ENCODE measurements at places on chromosomes 16 and 17. TPM values are rescaled to one million over a fixed set of nuclear protein-coding genes. Genes with fewer than 3 reads are reported as not detected.

- no peaks in the 10 kb centered on the region for H3K27me3 ChIP-seq
- no peak for DNase-seq
- H3K36me3 ChIP-seq, result no peaks in the 10 kb centered on the region
- H3K4me3 ChIP-seq, result no peak overlapping the region
These were observed 60.9 kb downstream of the MRTFB start for GRCh38 chr16:14131774-14132695.

Gene COX6A2
- total RNA-seq, result not detected

DNA sequence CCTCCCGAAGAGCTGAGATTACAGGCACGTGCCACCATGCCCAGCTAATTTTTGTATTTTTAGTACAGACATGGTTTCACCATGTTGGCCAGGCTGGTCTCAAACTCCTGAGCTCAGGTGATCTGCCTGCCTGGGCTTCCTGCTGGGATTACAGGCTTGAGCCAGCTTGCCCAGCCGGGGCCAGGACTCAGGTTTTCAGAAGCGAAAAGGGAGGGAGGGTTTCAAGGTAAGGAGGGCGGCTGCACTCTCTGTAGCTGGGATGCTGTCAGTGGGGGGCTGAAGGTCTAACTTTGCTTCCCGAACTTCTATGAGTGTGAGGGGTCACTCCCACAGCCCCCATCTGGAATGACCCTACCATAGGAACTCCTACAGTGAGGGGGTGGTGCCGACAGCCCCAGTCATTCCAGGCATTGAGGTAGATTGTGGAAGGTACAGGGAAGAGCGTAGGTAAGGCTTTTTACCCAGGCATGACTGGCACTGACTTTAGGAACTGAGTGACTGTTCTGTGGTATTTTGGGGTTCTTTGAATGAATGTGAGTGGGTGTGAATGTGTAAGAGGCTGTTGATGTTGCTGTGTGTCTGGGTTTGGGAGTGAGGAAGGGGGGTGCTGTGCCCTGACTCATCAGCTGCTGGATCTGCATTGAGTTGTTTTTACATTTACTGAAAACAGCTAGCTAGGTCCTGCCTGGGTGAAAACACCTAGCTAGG lies 3.8 kb upstream of the C1QL1 start:
- DNase-seq, result no peak
- H3K4me3 ChIP-seq, result no peak overlapping the region
- no peaks in the 10 kb centered on the region for H3K27me3 ChIP-seq
- H3K27ac ChIP-seq, result no peak overlapping the region
- H3K36me3 ChIP-seq, result no peaks in the 10 kb centered on the region
- H3K4me1 ChIP-seq, result peaks cover 12% of the 10 kb centered on the region

Gene CLDN9
- 0.37 TPM for total RNA-seq

Gene CLEC19A
- not detected for total RNA-seq

Gene PRAC2
- 3.2 TPM for total RNA-seq

GRCh38 chr16:79593074-79593531 lies 7.4 kb downstream of the MAF start:
- H3K36me3 ChIP-seq, result no peaks in the 10 kb centered on the region
- peaks cover 18% of the 10 kb centered on the region for H3K4me1 ChIP-seq
- H3K27me3 ChIP-seq, result no peaks in the 10 kb centered on the region
- no peak overlapping the region for H3K4me3 ChIP-seq

Gene ABAT
- total RNA-seq, result 108 TPM

- H3K4me1 ChIP-seq, result no peaks in the 10 kb centered on the region
- no peak overlapping the region for H3K4me3 ChIP-seq
- no peaks in the 10 kb centered on the region for H3K27me3 ChIP-seq
- no peak overlapping the region for H3K27ac ChIP-seq
- DNase-seq, result no peak
- no peaks in the 10 kb centered on the region for H3K36me3 ChIP-seq
These were observed 67.5 kb downstream of the MARF1 start for GRCh38 chr16:15575293-15576049.

GRCh38 chr17:10616502-10617119 lies 40.5 kb downstream of the MYH3 start:
- DNase-seq, result peak; percentile 93
- H3K27ac ChIP-seq, result no peak overlapping the region
- no peaks in the 10 kb centered on the region for H3K36me3 ChIP-seq
- H3K27me3 ChIP-seq, result no peaks in the 10 kb centered on the region

DNA sequence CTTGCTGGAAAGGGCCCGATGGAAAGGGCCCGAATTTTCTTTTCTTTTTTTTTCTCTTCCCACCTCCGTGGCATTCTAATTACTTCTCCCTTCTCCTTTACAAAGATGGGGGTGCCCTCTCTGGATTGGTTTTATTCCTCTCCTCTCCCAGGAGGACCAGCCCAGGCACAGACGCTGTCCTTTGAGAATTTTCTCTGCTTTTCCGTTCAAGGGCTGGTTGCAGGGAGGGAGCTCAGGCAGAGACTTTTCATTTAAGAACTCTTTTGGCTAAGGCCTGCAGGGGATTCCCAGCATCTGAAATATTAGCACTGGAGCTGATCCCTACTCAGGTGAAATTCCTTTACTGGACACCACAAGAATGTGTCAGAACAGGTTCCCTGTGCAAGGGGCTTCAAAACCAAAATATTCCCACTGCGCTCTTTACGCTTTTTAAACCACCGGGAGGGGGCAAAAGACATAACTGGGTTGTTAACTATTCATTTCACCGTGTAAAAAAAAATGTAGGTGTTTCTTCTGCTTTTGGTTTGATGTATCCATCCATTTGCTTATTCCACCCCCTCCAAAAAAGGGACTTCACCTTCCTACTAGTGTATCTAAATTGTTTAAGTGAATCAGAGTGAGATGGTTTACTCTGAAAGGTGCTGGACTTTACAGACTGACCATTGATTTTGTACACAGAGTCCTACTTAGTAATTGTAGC lies 1.4 kb downstream of the NFAT5 start:
- H3K4me1 ChIP-seq, result peaks cover 19% of the 10 kb centered on the region
- peak overlapping the region; percentile 92 for H3K4me3 ChIP-seq
- peak; percentile 31 for DNase-seq
- peak overlapping the region; percentile 99 for H3K27ac ChIP-seq

GRCh38 chr16:30004811-30005242 lies 6.0 kb downstream of the DOC2A start:
- H3K4me1 ChIP-seq, result no peaks in the 10 kb centered on the region
- no peak overlapping the region for H3K27ac ChIP-seq
- H3K27me3 ChIP-seq, result no peaks in the 10 kb centered on the region
- no peak for DNase-seq

DNA sequence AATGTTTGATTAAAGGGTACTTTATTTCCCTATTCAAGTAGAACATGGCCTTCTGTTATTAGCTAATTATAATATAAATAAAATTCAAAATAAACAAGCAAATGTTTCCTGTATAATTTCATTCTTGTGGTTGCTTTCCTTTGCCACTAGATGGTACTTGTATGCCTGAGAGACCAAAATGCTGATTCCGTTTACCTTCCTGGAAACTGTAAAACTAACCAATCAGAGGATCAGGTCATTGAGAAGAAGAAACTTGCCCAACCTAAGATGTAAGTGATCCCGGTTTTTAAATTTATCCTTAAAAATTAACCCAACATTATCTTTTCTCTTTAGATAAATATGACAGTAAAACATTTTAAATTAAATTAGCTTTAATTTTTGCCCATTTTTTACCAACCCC lies 8.1 kb upstream of the ABCA5 start:
- no peaks in the 10 kb centered on the region for H3K27me3 ChIP-seq
- H3K4me1 ChIP-seq, result no peaks in the 10 kb centered on the region
- no peak for DNase-seq

GRCh38 chr16:1331712-1332617 lies 1.5 kb upstream of the BAIAP3 start:
- no peaks in the 10 kb centered on the region for H3K36me3 ChIP-seq
- no peak overlapping the region for H3K4me3 ChIP-seq
- DNase-seq, result no peak
- no peak overlapping the region for H3K27ac ChIP-seq
- no peaks in the 10 kb centered on the region for H3K27me3 ChIP-seq

DNA sequence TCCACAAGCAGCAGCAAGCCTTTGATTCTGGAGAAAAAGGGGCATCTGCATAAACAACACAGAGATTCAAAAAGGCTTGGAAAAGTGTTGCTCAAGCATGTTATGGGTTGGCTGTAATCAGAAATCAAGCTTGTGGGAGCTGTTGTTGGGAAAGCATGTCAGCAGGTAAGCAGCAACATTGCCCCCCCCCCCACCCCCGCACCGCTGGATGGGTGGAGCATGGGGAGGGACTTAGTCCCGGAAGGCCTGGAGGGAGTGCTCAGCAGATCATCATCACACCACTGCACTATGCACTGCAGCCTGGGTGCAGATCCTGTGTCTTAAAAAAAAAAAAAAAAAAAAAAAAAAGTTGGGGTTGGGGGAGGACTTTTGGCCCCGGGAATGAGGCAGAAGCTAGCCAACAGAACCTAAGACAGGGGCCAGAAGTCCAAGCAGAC lies 16.8 kb upstream of the AKAP1 start:
- H3K4me1 ChIP-seq, result no peaks in the 10 kb centered on the region
- no peak overlapping the region for H3K4me3 ChIP-seq
- no peaks in the 10 kb centered on the region for H3K27me3 ChIP-seq

Gene CHST4
- not detected for total RNA-seq

- H3K4me3 ChIP-seq, result no peak overlapping the region
- no peaks in the 10 kb centered on the region for H3K36me3 ChIP-seq
- H3K4me1 ChIP-seq, result no peaks in the 10 kb centered on the region
- no peak for DNase-seq
These were observed 16.8 kb upstream of the MYO15B start for GRCh38 chr17:75570772-75571171.

DNA sequence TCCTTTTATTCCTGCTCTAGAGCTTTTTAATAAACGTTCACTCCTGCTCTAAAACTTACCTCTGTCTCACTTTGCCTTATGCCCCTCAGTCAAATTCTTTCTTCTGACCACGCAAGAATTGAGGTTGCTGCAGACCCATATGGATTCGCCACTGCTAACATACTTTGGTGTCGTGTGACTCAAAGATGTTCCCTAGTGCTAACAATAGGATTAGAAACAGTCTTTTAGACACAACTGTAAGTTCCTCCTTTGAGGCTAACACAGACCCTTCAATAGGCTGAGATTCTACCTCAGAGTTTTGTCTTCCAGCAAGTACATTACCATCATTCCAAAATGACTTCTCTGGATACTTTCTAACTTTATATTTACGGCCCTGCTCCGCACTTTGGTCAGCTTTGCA lies 149.5 kb upstream of the COX10 start:
- no peaks in the 10 kb centered on the region for H3K36me3 ChIP-seq
- no peak for DNase-seq
